ENCODE measurements at places on chromosomes 4 and X. TPM values are rescaled to one million over a fixed set of nuclear protein-coding genes. Genes with fewer than 3 reads are reported as not detected.

The CXXC4 gene
- 1.4 TPM for total RNA-seq

The ABLIM2 gene
- 44.2 TPM for total RNA-seq

The NLRP2B gene
- not detected for total RNA-seq

The CLDN24 gene
- total RNA-seq, result not detected

The GIMD1 gene
- not detected for total RNA-seq

The RGS12 gene
- 43.7 TPM for total RNA-seq

The PPP3CA gene
- total RNA-seq, result 78.2 TPM

The PITX2 gene
- 58.0 TPM for total RNA-seq

The NSUN7 gene
- total RNA-seq, result 3.5 TPM

The PDLIM5 gene
- 491 TPM for total RNA-seq

The SPANXN3 gene
- total RNA-seq, result not detected

The MYL5 gene
- total RNA-seq, result 443 TPM

The SPP1 gene
- 28.9 TPM for total RNA-seq

The SLC34A2 gene
- 10.7 TPM for total RNA-seq

The TAF7L gene
- 0.82 TPM for total RNA-seq

The SSX4B gene
- total RNA-seq, result not detected

The MAGEC1 gene
- total RNA-seq, result not detected

The KCND1 gene
- 2.1 TPM for total RNA-seq

The SERPINA7 gene
- not detected for total RNA-seq

The IQCM gene
- total RNA-seq, result not detected

The DCAF16 gene
- 26.5 TPM for total RNA-seq

The INPP4B gene
- total RNA-seq, result 39.4 TPM

The AREG gene
- 2.7 TPM for total RNA-seq

The ITIH6 gene
- 0.51 TPM for total RNA-seq

The CLCN5 gene
- total RNA-seq, result 96.9 TPM

The ASB12 gene
- 5.7 TPM for total RNA-seq

The CFI gene
- 11.8 TPM for total RNA-seq

The ARMCX6 gene
- total RNA-seq, result 47.3 TPM

The CXCL3 gene
- total RNA-seq, result 1.4 TPM

The PPEF1 gene
- 1.5 TPM for total RNA-seq

The DOK7 gene
- 30.9 TPM for total RNA-seq

The TLR6 gene
- total RNA-seq, result 1.9 TPM

The CT45A2 gene
- not detected for total RNA-seq

The GPRASP3 gene
- total RNA-seq, result 9.3 TPM

The FGD1 gene
- total RNA-seq, result 7.5 TPM

The SLITRK4 gene
- total RNA-seq, result 8.1 TPM

The FREM3 gene
- not detected for total RNA-seq

The ODAPH gene
- not detected for total RNA-seq

The P2RY8 gene
- 0.82 TPM for total RNA-seq

Data from tongue (tissue), 3 donors.